Activated CD8-positive, alpha-beta T cell treated with anti-CD3 and anti-CD28 coated beads, Interleukin-2, amount 10 ng/mL, durations not matched to agents 7 days and 5 days (primary cell): ENCODE measurements at places on chromosomes 2 and 18. TPM values are rescaled to one million over a fixed set of nuclear protein-coding genes. Genes with fewer than 3 reads are reported as not detected.

The CYP27A1 gene
- total RNA-seq = not detected

The GATA6 gene
- not detected for total RNA-seq

The GPR45 gene
- not detected for total RNA-seq

The SLC23A3 gene
- 2.2 TPM for total RNA-seq

The ABCG8 gene
- total RNA-seq = not detected

GRCh38 chr2:109395494-109396201 is 218.1 kb downstream of the SEPTIN10 start:
- no peak overlapping the region for H3K27ac ChIP-seq
- no peak for DNase-seq
- peaks cover 13% of the 10 kb centered on the region for H3K4me1 ChIP-seq
- H3K4me3 ChIP-seq = no peak overlapping the region

GRCh38 chr2:106175086-106175850 is 18.8 kb downstream of the UXS1 start:
- H3K27ac ChIP-seq = peak overlapping the region; percentile 67
- peaks cover 25% of the 10 kb centered on the region for H3K36me3 ChIP-seq
- DNase-seq = no peak
- H3K4me3 ChIP-seq = no peak overlapping the region
- peaks cover 57% of the 10 kb centered on the region for H3K4me1 ChIP-seq

GRCh38 chr2:15840148-15840547 is 100.2 kb upstream of the MYCN start:
- no peak for DNase-seq
- no peaks in the 10 kb centered on the region for H3K27me3 ChIP-seq
- H3K4me1 ChIP-seq = no peaks in the 10 kb centered on the region
- no peak overlapping the region for H3K27ac ChIP-seq

GRCh38 chr18:56702946-56703345 is 51.8 kb downstream of the WDR7 start:
- H3K27ac ChIP-seq = no peak overlapping the region
- DNase-seq = peak; percentile 31
- peaks cover 9% of the 10 kb centered on the region for H3K36me3 ChIP-seq
- no peaks in the 10 kb centered on the region for H3K27me3 ChIP-seq
- peaks cover 2% of the 10 kb centered on the region for H3K4me1 ChIP-seq

DNA sequence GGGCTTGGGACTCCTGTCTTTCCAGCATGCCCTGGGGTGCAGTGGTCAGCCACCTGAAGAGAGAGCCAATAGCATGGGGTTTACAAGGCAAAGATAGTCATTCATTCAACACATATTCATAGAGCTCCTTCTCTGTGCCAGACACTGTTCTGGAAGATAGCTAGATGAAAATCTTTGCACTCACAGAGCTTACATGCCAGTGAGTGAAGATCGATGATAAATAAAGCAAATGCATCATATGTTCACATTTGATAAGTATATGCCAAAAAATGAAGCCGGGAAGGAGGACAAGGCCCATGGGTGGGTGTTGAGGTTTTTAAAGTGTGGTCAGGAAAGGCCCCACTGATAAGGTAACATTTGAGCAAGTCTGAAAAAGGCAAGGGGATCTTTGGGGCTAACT is 130.8 kb upstream of the CDCA7 start:
- H3K27me3 ChIP-seq = peaks cover 3% of the 10 kb centered on the region
- DNase-seq = no peak
- peaks cover 8% of the 10 kb centered on the region for H3K4me1 ChIP-seq
- no peak overlapping the region for H3K4me3 ChIP-seq

GRCh38 chr18:23134780-23135549 is at the start of gene CABLES1:
Gene CABLES1, plus strand, starts transcription at chr18:23135485. Its CDS starts 278 bp downstream, at chr18:23135763.
- H3K36me3 ChIP-seq = no peaks in the 10 kb centered on the region
- peak within 1 kb of the TSS; percentile 61 for H3K27ac ChIP-seq
- peak within 1 kb of the TSS; percentile 78 for H3K4me3 ChIP-seq
- DNase-seq = peak; percentile 42
- H3K4me1 ChIP-seq = peaks cover 37% of the 10 kb centered on the region
- peaks cover 32% of the 10 kb centered on the region for H3K27me3 ChIP-seq

DNA sequence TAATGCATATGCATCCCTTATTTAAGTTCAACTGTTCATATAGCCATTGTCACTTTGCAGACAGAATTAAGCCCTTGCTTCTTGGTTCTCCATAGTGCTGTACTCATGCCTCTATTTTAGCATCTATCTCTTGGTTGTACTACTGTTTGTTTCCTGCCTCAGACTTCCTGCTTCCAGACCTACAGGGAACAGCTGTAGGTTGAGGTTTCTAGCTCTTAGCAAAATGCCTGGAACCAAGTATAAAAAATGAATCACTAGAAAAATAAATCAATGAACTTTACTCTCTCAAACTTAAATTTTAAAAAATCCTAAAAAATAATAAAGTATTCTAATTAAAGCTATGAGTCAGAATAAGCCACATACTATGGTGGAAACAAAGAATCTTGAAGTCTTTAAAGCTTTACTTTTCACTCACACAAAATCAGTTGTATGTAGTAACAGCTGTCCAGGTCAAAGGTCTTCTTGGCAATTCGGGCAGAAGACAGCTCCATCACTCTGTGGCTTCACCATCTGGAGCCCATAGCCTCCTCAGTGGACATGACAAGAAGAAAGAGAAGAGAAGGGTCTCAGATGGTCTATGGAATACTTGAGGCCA is 1228.1 kb upstream of the GYPC start:
- H3K4me3 ChIP-seq = no peak overlapping the region
- no peaks in the 10 kb centered on the region for H3K27me3 ChIP-seq
- no peaks in the 10 kb centered on the region for H3K36me3 ChIP-seq
- H3K4me1 ChIP-seq = no peaks in the 10 kb centered on the region

- H3K36me3 ChIP-seq = no peaks in the 10 kb centered on the region
- DNase-seq = no peak
- no peaks in the 10 kb centered on the region for H3K4me1 ChIP-seq
- no peak overlapping the region for H3K4me3 ChIP-seq
- no peaks in the 10 kb centered on the region for H3K27me3 ChIP-seq
Measured at GRCh38 chr18:68244786-68245185, 470.1 kb downstream of the TMX3 start.

DNA sequence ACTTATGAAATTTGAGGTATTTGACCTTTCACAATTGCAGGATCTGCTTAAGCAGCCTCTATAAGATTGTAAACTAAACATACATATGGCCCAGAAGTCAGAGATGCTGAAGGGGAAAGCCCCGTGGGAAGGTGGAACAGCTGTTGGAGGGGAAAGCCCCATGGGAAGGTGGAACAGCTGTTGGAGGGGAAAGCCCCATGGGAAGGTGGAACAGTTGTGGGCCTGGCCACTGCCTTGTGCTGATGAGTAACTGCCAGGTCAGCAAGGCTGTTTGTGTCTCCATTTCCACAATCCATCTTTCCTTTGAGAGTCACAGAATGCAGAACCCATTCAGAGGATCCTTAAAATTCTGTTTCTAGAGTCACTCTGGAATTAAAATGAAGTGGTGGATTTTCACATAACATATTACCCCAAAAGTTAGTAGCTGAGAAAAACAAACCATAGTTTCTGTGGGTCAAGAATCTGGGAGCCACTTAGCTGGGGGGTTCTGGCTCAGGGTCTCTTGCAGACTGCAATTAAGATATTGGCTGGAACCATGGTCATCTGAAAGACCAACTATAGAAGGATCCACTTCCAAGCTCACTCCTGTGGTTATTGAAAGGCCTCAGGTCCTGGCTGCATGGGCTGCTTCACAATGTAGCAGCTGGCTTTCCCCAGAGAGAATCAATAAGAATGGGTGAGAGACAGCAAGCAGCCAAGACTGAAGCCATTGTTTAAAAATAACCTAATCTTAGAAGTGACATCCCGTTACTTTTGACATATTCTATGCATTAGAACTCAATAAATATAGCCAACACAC is 86.6 kb upstream of the CAVIN2 start:
- no peaks in the 10 kb centered on the region for H3K36me3 ChIP-seq
- H3K4me1 ChIP-seq = no peaks in the 10 kb centered on the region
- H3K27ac ChIP-seq = no peak overlapping the region

GRCh38 chr2:112216167-112216566 is 38.7 kb downstream of the ZC3H8 start:
- peaks cover 44% of the 10 kb centered on the region for H3K36me3 ChIP-seq
- no peak overlapping the region for H3K4me3 ChIP-seq
- H3K27ac ChIP-seq = no peak overlapping the region
- H3K4me1 ChIP-seq = no peaks in the 10 kb centered on the region

GRCh38 chr2:154374416-154374815 is 324.1 kb upstream of the KCNJ3 start:
- no peak overlapping the region for H3K4me3 ChIP-seq
- no peaks in the 10 kb centered on the region for H3K4me1 ChIP-seq
- DNase-seq = no peak
- no peaks in the 10 kb centered on the region for H3K27me3 ChIP-seq

DNA sequence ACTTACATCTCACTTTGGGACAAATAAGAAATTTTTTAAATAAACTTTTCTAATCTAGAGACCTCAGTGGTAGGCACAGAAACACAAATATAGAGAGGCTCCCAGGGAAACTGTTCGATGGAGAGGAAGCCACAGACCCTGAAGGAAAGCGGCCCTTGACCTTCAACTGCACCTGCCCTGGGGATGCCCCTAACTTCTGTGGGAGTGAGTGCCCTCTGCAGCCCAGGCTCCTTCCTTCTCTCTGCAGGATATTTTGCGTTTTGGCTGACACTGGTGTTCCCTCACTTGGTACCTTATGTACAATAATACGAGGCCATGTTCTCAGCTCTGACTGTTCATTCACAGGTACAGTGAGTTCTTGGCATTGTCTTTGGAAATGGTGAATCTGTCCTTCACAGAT is 64.8 kb upstream of the MAL start:
- no peak overlapping the region for H3K27ac ChIP-seq
- no peak overlapping the region for H3K4me3 ChIP-seq
- no peaks in the 10 kb centered on the region for H3K36me3 ChIP-seq
- peaks cover 27% of the 10 kb centered on the region for H3K27me3 ChIP-seq
- DNase-seq = no peak
- no peaks in the 10 kb centered on the region for H3K4me1 ChIP-seq

- peaks cover 7% of the 10 kb centered on the region for H3K27me3 ChIP-seq
- peaks cover 6% of the 10 kb centered on the region for H3K4me1 ChIP-seq
- no peak overlapping the region for H3K4me3 ChIP-seq
- DNase-seq = peak; percentile 69
- H3K36me3 ChIP-seq = no peaks in the 10 kb centered on the region
Measured at GRCh38 chr2:37982147-37982582, 57.1 kb downstream of the RMDN2 start.

DNA sequence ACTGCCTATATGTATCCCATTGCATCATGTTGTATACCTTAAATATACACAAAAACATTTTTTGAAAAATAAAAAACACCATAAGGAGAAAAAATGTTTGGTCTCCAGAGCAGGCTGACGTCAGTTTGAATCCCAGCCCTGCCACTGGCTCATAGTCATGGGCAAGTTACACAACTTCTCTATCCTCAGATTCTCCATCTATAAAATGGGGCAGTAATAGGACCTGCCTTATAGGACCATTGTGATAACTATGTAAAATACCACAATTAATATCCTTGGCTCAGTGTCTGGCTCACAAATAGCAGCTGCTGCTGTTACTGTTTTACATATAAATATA is 135.6 kb downstream of the SMAD7 start:
- H3K36me3 ChIP-seq = peaks cover 9% of the 10 kb centered on the region
- H3K27ac ChIP-seq = peak overlapping the region; percentile 89
- no peaks in the 10 kb centered on the region for H3K27me3 ChIP-seq
- no peak for DNase-seq
- no peak overlapping the region for H3K4me3 ChIP-seq
- peaks cover 47% of the 10 kb centered on the region for H3K4me1 ChIP-seq

DNA sequence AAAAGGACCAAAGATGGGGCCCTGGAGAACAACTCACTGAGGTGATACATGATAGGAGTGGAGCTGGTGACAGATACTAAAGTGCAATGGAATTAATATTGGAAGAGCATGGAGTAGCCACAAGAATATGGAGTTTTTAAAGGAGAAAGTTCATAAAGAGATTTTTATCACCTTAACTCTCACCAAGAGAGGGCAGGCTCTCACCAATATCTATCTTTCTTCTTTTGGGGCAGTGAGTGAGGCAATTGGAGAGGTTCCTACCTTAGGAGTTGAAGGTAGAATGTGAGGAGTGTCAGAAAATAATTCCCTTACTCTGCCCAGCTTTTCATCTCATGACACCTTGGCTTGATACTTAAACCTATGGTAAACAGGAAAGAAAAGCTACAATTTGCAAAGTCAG is 233.7 kb upstream of the CWC22 start:
- H3K27ac ChIP-seq = no peak overlapping the region
- H3K4me1 ChIP-seq = no peaks in the 10 kb centered on the region
- H3K36me3 ChIP-seq = no peaks in the 10 kb centered on the region
- no peak overlapping the region for H3K4me3 ChIP-seq

DNA sequence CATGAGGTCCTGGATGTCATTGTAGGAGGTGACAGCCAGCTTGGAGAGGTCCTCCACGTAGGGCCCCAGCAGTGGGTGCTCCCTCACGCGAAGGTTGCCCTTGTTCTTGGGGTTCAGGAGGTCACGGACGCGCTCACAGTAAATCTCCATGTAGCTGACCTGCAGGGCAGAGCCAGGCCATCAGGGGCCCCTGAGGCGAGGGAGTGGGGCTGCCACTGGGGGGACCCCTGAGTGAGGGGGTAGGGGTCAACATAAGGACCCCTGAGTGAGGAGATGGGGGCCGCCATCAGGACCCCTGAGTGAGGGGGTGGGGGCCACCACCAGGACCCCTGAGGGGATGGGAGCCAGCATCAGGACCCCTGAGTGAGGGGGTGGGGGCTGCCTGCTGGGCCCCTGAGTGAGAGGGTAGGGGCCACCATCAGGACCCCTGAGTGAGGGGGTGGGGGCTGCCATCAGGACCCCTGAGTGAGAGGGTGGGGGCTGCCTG is 33.6 kb downstream of the KIF1A start:
- no peak overlapping the region for H3K4me3 ChIP-seq
- DNase-seq = no peak
- no peaks in the 10 kb centered on the region for H3K27me3 ChIP-seq
- no peaks in the 10 kb centered on the region for H3K4me1 ChIP-seq
- no peak overlapping the region for H3K27ac ChIP-seq
- no peaks in the 10 kb centered on the region for H3K36me3 ChIP-seq

DNA sequence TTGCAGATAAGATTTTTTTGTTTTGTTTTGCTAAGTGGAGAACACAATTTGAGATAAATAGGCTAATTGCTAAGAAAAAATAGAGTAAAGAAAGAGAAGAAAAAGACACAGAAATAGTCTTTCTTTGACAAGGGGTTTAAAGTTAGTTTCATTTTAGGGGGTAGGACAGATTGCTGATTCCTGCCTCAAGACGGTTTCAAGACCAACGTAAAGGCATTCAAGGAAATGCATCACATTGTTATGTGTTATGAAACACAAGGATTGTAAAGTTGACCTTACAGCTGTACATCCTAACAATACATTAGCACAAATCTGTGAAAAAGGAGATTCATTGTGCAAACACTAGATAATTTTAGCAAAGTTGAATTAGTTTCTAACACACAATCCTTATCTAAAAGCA is 22.7 kb upstream of the ETAA1 start:
- no peaks in the 10 kb centered on the region for H3K36me3 ChIP-seq
- no peaks in the 10 kb centered on the region for H3K27me3 ChIP-seq
- no peaks in the 10 kb centered on the region for H3K4me1 ChIP-seq
- H3K27ac ChIP-seq = no peak overlapping the region

GRCh38 chr2:46082531-46083485 is 214.4 kb upstream of the EPAS1 start:
- H3K27me3 ChIP-seq = no peaks in the 10 kb centered on the region
- peaks cover 15% of the 10 kb centered on the region for H3K4me1 ChIP-seq
- peaks cover 5% of the 10 kb centered on the region for H3K36me3 ChIP-seq
- no peak overlapping the region for H3K4me3 ChIP-seq
- no peak overlapping the region for H3K27ac ChIP-seq

GRCh38 chr18:73040247-73040646 is 172.5 kb upstream of the NETO1 start:
- H3K27ac ChIP-seq = no peak overlapping the region
- no peak overlapping the region for H3K4me3 ChIP-seq
- no peak for DNase-seq
- H3K36me3 ChIP-seq = no peaks in the 10 kb centered on the region
